ENCODE measurements at places on chromosomes 5 and 9.

DNA sequence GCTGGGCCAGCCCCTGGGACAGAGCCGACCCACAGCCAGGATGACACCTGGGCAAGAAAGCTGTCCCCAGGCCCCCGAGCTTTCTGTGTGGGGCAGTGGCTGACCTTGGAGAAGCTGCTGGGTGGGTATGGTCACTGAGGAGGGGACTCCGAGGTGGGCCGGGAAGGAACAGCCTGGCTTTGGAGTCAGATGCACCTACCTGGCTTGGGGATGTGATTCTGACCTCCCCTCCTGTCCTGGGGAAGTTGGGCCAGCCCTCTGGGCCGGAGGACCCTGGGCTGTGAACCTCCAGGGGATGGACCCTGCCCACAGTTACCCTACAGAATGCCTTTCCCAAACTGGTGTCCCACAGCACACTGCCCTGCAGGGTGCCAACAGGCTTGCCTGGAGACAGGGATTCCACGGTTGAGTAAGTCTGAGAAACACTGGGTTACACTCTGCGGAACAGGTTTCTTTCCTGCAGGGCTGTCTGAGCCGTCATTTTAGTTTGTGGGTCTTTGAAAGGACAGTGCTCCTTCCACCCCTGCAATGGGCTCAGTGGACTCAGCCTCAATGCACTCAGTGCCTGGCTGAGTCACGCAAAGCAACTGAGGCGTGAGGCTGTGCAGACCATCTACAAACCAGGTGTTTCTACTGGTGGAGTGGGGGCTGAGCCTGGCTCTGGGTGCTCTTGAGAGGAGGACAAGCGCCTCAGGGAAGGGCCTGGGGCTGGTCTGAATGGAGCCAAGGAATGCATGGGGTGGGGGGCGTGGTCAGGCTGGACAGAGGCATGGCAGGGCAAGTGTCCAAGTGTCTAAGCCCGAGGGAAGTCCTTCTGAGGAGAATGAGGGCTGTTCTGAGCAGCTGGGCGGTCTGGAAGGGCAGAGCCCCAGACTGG is 41.3 kb upstream of the PHYKPL start:
- DNase-seq = no peak

GRCh38 chr9:38085308-38085707 is 16.3 kb upstream of the SHB start:
- no peak for DNase-seq

DNA sequence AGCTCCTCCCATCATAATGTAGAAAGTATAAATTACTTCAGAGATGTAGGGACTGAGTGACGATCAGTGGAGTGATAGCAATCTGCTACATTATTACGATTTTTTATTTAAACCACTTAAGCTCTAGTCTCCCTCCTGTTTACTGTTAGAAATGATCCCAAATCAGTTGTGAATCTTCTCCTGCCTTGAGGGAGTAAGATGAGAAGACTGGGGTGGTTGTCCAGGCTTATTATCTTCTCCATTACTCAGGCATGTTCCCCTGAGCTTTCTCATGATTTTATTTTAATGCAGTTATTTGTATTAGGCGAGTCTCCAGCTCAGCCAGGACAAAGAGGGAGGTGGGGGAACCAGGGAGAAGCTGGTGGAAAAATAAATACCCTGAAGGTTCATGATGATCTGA is 48.2 kb upstream of the CTNNA1 start:
- DNase-seq = no peak

GRCh38 chr5:9954869-9955268 is 294.8 kb downstream of the ATPSCKMT start:
- no peak for DNase-seq

- DNase-seq = no peak
Measured at GRCh38 chr9:7376833-7377232, 422.7 kb downstream of the DMAC1 start.

- DNase-seq = no peak
Measured at GRCh38 chr5:74948031-74948546, 81.9 kb upstream of the FAM169A start.

DNA sequence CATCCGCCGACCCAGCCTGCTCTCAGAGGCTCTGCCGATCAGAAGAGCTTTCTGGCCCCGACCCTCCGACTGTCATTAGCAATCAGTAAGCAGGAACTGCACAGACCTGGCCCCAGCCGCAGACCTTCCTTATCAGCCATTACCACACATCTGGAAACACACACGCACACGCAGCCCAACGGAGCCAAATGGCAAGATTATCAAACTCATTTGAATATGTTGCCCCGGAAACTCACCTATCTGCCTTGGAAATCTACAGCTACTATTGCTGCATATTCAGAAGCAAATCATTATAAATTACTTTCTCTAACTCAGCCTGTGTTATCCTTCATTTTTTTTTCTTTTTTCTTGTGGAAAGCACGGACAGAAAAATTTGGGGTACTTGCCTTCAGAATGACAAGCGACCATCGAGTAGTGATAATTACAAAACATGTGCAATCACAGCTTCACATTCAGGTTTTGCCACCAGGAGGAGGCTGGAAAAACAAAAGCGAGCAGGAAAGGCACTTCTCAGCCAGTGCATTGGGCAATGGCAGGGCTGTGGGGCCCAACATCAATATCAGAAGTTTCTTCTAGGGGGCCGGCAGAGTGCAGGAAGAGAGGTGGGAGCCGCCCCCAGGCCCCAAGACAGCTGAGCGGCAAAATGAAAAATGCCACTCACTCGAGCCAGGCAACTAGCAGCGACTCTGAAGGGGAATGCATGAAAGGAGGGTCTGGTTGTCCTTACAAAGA is 122.3 kb downstream of the VAV2 start:
- DNase-seq = no peak

GRCh38 chr9:115008536-115009270 is 78.3 kb upstream of the TNFSF8 start:
- DNase-seq = no peak

DNA sequence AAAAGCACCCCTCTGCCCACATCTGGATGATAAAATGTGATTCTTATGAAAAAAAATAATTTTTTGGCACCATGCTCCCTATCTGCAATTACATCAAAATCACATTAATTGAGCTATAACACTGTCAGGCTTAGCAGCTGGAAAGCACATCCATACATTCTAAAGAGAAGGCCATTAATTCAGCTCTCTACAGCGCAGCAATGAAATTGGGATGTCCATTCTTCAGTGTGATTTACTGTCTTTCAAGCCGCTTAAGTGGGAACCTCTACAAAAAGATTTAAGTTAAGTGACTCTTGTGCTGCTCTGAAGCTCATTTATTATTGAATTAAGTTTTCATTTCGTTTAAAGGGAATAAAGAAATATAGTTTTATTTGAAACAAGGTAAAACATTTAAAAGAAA is 171.3 kb downstream of the EBF1 start:
- no peak for DNase-seq

- no peak for DNase-seq
Measured at GRCh38 chr5:150303660-150304386, 1.1 kb upstream of the ARSI start.

- DNase-seq = no peak
Measured at GRCh38 chr9:127004946-127005769, 90.6 kb downstream of the RALGPS1 start.

DNA sequence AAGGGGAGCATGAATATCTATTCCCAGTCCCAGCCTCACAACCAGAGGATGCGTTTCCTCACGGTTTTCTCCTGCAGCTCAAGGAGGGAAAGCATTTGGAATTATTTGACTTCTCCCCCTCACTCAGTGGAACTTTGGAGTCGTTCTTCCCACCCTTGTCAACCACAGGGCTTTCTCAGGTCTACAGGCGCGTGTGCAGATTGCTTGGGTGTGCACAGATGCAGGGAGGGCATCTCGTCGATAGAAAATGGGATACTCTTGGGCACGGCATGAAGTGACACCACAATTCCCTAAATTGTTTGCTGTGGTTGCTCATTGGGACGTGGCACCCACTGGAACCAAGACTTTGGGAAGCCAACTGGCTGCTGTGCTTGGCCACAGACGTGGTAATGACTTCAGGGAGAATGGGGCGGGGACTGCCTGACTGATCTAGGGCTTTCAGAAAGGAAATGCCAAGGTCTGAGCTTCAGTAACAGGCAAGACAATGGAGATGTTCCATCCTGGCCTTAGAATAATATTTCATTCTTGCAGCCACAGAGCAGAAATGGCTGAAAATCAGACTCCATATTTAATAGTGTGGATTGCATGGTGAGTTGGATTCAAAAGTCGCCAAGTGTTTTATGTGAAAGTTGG is 12.2 kb upstream of the OBP2B start:
- DNase-seq = no peak

DNA sequence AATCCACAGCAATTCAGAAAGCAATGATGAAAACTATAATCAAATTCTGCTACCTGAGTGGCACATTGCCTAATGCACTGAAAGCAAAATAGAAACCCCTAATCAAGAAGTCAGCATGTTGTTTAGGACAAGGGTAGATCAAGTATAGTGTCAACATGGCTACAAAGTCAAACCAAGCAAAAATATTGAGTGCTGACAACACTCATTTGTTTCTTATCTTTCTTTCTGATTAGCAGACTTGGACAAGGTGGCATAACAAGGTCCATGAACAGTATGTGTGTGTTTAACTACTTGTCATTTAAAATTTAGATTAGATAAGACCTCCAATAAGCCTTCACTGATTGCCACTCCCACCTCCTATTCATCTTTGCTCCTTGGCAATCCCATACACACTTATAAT is 332.4 kb downstream of the KIAA0825 start:
- DNase-seq = no peak

DNA sequence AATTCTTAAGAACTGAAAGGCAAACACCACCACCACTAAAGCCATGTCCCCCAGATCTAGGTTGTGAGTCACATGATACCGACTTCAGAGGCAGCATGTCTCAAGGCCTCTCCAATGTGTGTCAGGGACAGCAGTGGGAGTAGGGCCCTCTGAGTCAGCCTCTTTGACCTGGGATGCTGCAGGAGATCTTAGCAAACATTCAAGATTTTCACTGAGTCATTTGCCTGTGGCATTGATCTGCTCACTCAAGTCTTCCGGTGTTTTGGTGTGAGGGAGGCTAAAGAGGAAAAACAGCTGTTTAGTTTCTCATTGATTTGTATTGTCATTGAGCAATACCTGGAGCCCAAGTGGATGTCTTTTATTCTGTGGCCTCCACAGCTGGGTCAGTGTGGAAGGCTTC is 36.1 kb downstream of the TMC1 start:
- DNase-seq = no peak

GRCh38 chr5:65790371-65791163 is 68.6 kb downstream of the NLN start:
- DNase-seq = no peak

DNA sequence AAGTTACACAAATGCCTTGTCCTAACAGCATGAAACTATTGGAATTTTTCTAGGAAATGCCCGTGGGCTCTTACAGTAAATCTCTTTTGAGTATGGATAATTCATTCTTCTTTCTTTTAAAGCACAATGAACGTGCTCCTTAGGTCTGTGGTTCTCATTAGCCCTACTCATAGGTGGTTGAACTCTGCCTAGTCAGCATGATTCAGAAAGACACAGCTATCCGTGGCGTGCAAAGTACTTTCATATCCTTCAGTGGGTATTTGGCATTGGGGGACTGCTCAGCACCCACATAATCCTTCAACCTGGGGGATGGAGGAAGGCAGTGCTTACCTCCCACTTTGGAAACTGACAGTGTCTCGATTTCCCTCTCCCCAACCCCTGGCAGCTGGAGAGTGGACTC is 462.0 kb upstream of the CLINT1 start:
- DNase-seq = no peak

DNA sequence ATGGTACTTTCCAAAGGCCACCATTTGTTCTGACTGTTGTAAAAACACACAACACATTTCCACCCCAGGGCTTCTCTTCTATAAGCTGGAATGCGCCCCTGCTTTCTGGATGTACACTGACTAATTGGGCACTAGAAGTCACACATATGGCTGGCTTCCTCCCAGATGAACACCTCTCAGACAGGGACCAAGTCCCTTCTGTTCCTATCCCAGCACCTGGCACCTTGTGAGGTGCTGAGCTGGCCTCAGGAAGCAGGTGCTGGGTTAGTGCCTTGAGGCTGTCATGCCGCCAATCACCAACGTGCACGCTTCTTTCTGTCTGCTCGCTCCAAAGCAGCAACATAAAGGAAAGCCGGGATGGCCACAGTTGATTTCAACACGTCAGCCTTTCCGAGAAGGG is 93.2 kb downstream of the FSTL4 start:
- DNase-seq = no peak

DNA sequence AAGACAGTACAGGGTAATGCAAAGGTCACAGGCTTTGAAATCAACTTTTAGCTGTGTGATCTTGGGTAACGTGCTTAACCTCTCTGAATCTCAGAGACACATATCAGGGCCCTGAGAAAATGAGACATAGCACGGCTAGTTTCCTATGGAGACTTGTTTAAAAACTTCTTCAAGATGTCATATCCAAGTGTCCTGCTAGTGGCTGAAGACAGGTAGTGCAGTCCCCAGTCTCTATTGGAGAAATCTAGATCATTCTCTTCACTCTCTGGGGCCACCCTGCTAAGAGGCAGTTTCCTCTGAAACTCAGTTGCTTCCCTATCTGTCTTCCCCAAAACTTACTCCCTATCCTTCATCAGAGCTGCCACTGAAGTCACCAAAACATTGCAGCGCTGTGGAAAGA is 30.3 kb upstream of the GRXCR2 start:
- no peak for DNase-seq

- no peak for DNase-seq
Measured at GRCh38 chr9:73844135-73844534, 653.0 kb upstream of the RORB start.

DNA sequence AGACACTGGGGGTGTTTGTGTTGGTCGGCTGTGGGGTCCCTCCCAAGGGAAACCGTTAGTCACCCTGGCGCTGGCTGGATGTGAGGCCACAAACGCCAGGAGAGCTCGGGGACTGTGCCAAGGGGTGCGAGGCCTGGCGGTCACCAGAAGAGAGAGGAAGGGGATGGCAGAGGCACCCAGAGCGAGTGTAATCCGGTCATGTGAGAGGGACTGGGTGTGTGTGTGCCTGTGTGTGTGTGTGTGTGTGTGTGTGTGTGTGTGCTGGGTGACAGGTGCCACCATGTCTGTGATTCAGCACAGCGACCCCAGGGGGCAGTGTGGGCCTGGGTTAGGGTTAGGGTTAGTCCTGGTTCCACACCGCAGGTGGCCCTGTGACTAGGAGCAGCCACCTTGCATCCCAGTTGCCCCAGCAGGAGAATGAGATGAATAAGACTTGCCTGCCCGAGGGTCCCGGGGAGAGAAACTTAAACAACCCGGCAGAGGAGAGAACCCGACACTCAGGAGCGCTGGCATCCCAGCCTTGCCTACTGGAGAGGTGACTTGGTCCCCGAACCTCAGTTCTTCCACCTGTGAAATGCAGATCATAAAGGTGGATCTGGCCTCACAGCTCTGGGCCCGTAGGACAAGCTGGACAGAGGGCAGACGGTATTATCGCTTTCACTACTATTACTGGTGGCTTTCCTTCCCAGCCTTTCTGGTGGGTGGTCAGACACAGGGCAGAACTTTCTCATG is 1.4 kb upstream of the ADAMTSL2 start:
- DNase-seq = peak; percentile 88

DNA sequence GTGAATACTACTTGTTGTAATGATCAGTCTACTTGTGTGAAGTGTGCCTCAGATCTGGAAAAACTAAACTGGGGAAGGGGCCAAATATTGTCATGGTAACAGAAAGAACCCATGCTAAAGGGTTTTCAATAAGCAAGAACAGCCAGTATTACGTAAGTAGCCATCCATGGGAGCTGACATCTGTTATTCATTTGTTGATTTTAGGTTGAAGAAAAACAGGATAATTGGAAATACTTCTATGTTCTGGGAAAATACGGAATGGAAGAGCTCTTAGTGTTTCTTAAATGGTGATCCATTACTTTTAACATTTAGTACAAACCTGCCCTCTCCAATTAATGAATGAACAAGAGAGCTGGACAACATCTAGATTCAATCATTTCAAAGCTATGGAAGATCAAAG is 485.8 kb downstream of the NTRK2 start:
- DNase-seq = no peak
